Right renal cortex interstitium (tissue), 3 donors: ENCODE measurements at places on chromosomes 4 and X.

GRCh38 chr4:61877893-61878292, 677.8 kb downstream of the ADGRL3 start:
- no peak for DNase-seq

DNA sequence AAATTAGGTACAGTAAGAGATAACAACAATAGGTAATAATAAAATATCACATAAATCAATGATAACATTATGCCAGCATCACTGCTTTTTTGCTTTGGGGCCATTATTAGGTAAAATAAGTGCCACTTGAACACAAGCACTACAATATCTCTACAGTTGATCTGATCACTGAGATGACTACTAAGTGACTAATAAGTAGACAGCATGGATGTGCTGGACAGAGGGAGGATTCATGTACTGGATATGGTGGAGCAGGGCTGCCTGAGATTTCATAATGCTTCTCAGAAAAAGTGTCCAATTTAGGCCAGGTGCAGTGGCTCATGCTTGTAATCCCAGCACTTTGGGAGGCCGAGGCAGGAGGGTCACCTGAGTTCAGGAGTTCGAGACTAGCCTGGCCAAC, 137.8 kb upstream of the IL1RAPL2 start:
- no peak for DNase-seq

DNA sequence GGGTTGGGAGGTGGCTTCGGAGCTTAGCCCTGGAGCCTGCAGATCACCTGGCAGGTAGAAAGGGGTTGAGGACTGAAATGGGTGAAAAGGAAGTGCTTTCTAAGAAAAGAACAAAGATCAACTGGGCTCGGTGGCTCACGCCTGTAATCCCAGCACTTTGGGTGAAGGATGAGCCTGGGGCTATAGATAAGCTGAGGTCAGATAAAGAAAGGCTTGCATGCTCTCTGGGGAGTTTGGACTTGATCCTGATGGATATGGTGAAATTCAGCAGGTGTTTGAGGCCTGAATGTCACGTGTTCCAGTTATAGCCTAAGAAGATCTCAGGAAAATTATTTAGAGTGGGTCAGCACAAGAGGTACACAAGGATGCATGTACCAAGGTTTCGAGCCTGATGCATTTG, 40.8 kb downstream of the SLC34A2 start:
- DNase-seq = no peak

DNA sequence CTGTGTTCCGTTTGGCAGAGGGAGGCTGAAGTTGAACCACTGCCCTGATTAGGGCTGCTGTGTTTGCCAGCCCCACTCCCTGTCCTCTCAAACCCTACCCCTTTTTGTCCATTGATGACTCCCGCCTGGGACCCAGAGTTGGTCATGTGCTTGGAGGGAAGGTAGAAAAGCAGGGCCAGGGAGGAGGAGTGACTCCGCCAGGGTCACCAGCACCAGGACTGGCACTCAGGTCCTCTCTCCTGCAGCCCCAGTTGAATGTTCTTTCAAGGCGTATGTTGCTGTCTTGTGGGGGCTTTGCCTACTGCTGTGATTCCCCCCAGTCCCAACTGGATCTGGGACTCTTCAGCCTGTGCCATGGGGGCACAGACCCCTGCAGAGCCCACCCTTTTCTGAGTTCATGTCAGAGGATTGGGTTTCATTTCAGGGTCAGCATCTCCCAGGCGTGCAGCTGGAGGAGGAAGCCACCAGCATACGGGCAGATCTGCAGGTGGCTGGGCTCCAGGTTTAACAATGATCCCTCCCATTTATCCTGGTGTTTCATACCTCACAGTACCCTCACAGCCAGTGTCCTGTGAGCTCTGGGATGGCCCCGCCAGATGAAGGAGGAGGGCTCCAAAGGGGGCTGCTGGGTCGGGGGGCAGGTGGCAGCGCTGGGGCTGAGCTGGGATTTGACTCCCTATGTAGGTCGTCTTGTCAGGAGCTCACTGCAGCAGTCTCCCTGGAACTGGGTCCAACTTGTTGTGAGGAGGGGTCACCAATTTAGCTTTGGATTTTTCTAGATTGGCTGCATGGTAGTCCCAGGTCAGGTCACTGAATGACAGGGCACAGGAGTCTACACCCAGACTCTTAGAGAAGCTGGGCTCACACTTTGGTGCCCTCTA, 55.7 kb downstream of the MSX1 start:
- DNase-seq = no peak

DNA sequence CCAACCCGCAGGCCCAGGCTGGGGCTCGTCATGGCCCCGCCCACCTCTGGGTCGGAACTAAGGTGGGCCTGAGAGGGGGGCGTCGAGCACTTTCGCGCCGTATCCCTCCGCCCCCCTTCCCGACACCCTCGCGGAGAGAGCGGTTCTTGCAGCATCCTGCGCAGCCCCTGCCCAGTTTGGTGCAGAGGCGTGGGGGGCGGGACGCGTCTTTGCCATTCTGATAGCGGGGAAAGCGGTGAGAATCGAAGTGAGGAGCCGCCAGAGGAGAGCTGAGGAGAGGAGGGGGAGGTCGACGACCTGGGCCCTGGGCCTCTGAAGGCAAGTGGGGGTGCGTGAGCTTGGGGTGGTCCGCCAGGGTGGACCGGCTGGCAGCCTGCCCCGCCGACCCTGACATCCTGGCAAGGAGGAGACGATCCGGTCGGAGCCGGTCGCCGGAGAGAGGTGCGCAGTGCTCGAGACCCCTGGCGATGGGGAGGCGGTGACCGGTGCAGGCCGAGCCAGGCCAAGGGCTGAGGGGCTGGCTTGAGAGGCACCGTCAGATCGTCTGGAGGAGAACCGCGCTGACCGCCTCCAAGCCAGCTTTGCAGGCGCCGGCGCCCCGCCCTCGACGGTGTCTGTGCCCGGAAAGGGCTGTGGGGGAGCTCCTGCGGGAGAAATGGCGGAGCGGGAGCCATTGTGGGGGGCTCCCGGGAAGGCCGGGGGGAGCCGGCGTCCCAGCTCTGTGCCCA, 25.5 kb downstream of the GPRASP3 start:
- DNase-seq = no peak

DNA sequence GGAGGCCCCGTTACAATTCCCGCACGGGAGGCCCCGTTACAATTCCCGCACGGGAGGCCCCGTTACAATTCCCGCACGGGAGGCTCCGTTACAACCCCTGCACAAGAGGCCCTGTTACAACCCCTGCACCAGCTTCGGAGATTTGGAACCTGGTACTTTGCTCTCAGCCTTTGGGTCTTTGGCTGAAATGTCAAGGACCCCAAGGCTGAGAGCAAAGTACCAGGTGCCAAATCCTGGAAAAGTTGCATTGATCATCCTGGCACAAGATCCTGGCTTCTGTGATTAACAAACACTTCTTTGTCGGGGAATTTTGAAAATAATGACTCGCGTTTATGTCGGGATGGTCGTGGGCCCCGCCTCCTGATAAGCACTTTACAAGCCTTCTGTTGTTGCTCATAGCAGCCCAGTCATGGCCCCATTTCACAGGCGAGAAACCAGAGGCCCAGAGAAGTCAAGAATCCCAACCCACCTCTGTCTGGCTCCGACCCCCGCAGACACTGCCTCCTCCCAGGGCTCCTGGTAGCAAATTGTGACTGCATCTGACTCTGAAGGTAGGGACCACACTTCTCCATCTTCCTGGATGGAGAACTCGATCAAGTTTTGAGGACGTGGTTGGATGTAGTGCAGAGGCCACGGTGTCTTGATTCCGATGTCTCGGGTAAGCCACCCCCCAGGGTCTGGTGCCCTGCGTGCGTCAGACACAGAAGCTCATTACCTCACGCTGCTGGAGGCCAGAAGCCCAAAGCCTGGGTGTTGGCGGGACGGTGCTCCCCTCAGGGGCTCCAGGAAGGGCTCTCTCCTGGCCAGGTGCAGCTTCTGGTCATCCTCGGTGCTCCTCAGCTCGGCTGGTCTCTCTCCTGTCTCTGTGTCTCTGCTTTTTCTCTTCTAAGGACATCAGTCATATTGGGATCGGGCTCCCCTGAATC, 60.3 kb downstream of the ADRA2C start:
- DNase-seq = no peak

- DNase-seq = no peak
Observed at GRCh38 chrX:130756233-130756632, 146.8 kb downstream of the ENOX2 start.
